ENCODE measurements at places on chromosomes 12 and 14.
A peak's percentile ranks its signal among the peaks of the same experiment; 100 is the strongest.

DNA sequence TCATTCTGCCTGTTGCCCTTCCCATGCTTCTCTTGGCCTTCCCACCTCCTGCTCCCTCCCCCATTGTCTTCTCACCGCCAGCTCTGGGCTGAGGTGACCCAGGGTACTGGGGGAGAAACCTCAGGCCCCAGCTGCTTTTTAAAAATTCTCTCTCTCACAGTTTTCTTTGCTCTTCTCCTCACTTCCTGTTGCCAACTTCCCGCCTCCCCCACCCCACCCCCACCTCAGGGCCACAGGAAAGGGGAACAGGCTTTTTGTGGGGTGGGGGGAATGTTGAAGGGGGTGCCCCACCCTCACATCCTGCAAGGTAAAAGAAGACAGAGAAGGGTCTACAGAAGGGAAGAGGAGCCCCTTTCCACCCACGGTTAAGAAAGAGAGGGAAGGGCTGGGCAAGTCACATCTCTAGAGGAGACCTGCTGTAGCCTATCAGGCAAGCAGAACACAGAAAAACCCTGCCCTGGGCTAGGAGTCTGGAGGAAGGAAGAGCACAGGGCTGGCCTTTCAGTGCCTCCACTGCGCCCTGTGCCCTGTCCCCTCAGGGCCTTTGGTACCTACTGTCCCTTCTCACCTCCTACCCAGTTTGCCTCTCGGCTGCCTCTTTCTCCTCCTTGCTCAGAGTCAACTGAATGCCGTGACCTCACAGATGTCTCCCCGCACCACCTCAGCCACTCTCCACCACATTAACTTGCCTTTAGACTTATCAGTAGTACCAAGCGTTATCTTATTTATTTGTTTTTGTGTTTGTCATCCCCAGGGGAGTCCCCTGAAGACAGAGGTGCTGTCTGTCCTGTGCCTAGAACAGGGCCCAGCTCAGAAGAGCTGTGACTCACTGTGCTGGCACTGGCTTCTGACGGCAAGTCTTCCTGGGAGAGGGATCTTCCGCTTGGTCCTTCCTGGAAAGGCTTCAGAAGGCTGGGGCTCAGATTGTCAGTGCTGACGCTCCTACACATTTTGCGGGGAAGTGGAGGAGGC, 1.7 kb downstream of the ARHGAP9 start:
- DNase-seq = no peak

DNA sequence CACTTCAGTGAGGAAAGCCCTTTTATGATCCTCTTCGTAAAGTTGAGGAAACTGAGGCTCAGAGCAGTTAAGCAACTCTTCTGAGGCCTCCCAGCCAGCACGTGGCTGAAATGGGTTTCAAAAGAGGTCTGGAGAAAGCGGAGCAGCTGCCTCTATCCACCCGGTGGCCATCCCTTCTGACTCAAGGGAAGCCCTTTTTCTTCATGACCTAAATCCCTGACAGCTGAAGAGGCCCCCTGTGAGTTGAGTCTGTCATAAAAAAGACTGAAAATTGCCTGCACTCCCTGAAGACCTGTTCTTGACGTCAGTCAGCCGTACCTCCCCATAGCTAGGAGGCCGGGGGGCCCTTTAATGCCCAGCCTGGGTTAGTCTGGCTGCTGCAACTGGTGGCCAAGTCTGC, 10.7 kb downstream of the CMKLR1 start:
- no peak for DNase-seq

GRCh38 chr12:115470526-115470925, 786.6 kb upstream of the TBX3 start:
- DNase-seq = no peak

DNA sequence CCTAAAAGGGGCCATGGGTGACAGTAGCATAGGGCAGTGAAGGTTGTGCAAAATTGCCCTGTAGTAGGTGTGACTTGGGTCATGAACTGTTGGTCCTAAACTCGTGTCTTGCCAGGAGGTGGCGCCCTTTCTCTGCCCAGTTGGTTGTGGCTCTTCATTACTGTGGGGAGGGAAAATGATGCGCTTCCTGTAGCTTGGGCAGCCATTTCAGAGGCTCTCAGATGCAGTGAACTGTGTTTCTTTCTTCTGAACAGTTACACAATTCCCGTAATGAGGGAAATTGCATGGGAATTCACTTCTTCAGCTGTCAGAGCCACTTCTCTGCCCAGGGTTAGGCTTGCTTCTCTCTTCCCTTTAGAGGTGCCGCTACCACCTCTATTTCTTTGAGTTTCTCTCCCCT, 148.1 kb upstream of the NRXN3 start:
- DNase-seq = peak; percentile 40

DNA sequence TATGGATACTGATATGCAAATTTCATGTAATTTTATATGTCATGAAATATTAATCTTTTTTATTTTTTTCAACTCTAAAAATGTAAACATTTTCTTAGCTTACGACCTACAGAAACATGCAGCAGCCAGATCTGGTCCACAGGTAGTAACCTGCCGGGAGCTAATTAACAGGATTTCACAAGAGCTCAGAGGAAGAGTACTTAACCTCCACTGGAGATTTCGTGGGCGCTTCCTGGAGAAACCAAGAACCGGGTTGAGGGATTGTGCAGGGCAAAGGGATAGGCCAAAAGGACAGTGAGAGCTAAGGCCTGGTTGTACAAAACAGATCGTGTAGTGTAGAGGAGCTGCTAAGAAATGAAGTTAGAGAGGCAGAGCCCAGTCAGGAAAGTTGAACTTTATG, 315.7 kb downstream of the PAWR start:
- no peak for DNase-seq

DNA sequence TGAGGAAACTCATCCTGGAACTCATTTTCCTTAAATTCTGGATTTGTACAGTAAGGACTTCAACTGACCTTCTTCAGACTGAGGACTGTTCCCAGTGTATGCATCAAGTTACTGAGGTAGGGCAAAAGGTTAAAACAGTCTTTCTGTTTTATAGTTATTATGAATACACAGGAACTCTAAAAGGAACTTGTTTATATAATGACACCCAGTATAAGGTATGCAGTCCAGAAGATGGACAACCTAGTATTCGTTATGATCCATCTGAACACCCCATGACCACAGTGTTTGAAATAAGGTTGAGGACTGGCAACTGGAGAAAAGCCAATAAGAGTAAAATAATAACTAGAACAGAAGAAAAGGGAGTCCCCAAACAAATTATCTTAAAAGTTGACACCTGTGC, 779.9 kb upstream of the TMEM132C start:
- DNase-seq = no peak

DNA sequence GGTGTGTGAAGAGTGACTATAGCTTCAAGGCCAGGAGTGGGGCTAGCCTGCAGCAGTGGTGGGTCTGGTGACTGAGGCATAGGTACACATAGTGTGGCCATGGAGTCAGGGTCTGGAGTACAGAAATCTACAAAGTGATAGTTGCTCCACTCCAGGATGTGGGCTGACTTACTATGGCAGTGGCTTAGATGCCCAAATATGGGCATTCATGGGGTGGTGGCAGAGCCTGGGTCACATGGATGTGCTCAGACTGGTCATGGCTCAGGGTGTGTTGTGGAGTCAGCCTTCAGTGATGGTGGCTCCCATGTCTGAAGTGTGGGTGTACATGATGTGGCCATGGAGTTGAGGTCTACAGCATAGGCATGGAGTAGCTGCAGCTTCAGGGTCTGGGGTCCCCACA, 27.3 kb downstream of the CLEC6A start:
- DNase-seq = no peak

DNA sequence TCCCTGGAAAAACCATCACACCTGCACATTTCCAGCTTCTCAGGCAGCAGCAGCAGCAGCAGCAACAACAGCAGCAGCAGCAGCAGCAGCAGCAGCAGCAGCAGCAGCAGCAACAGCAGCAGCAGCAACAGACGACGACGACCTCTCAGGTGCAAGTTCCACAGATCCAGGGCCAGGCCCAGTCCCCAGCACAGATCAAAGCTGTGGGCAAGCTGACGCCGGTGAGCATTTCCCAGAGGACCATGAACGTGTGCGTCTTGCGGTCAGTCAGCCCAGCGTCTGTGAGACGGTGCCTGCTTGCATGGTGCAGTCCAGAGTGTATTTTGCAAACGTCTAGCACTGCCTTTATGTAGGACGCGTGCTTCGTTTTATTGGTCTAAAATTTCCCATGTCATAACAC, 81.6 kb downstream of the DDX51 start:
- DNase-seq = no peak

DNA sequence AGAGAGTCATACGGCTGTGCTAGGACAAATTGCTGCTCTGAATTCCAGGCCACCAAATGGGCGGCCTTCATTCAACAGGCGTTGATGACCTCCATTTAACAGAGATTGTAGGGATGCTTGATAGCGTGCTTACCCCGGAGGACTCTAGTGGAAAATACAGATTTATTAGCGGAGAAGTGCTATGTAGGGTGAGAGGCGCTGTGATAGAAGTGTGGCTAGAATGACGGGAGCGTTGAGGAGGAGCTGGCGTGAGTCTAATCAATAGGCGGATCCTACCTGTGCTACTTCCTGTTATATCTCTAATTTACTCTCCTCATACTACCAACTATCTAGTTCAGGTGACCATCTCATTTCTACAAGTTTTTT, 668 bp downstream of the MRPS35 start:
- no peak for DNase-seq

DNA sequence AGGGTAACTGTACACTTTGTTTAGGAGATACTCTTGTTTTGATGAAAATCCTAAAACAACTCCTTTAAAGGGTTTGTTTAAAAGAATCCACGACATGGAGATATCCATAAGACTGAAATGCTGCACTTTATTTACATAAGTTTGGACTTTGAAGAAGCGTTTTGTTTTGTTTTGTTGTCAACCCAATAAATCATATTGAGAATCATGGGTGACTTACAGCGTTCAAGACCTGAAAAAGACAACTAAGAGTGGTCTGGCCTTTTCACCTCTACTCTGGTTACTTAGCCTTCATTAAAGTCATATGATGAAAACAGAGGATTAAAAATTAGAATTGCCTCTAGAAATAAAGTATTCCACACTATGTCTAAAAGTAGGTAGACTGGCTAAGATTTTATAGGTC, 234.8 kb downstream of the ADAMTS20 start:
- DNase-seq = no peak

- DNase-seq = no peak
These were observed 26.3 kb downstream of the ZFP36L1 start for GRCh38 chr14:68766299-68767247.

DNA sequence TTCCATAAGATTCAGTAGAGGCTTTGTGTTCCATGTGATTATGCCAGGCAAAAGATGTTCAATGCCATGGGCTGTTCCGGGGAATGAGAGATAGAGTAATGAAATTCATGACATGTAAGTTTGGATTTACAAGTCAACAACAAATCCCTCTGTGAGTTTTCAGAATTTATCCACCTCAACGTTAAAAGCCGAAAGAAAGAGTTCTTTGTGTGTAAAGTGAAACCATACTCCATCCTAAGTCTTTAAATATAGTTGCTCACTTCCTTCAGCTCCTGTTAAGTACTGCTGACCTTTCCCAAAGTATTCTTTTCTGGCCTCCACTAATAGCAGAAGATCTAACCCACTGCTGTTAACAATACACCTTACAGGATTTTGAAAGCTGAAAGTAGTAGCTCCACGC, 190.0 kb downstream of the TMX1 start:
- DNase-seq = no peak

- peak; percentile 42 for DNase-seq
These were observed 89.2 kb upstream of the TMEM260 start for GRCh38 chr14:56490379-56490778.

- DNase-seq = no peak
These were observed 456 bp upstream of the TMPO start for GRCh38 chr12:98514982-98515286.

DNA sequence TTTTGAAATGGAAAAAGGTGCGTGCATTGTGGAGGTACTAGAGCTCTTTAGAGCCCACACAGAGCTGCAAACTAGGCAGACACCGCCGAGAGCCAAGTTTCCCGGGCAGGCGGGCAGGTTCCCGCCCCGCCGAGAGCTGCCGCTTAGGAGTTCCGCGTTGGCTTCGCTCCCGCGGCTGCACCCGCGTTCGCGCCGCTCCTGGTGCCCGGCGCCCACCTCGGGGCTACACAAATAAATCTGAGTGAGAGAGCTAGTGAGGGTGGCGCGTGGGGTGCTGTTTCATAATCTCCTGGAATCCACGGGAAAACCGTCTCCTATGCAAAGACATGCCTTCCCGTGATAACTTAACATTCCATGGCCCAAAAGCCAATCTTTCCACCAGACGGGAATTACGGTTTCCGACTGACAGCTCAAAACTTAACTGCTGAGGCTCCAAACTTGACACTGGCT, 645 bp downstream of the KITLG start:
- DNase-seq = no peak

GRCh38 chr12:117967043-117967442, 1.7 kb downstream of the KSR2 start:
- no peak for DNase-seq

GRCh38 chr12:29782285-29782870, 1.4 kb downstream of the TMTC1 start:
- no peak for DNase-seq

- DNase-seq = no peak
These were observed 243.0 kb downstream of the TTC8 start for GRCh38 chr14:89067293-89067972.

DNA sequence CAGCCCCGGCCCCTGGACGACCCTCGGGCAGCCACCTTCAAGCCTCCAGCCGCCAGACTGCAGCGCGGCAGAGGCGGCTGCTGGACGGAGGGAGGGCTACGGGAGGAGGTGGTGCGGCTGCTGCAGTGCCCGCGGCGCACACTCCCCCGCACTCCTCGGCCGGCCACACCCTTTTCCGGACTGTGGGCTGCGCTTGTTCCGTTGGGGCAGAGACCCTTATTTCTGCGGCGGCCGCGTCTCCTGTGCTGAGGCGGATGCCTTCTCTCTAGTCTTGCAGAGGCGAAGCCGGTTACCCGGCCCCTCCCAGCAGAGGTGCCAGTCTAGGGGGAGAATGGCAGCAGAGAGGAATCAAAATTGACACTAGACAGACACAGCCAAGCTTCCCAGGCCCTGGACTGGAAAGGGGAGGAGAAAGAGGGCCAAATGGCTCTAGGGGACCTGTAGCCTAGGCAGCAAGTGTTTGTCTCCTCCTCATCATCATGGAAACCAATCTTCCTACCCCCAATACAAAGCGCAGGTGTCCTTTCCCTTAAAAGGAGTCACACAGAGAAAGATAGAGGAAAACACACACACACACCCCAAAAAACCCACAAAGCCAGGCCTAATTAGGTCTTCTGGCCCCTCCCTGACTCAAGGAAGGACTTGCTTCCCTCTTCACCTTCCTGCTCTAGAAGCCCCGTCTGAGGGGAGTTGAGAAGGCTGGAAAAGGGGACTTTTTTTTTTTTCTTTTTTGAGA, 1.3 kb downstream of the ESYT1 start:
- no peak for DNase-seq

DNA sequence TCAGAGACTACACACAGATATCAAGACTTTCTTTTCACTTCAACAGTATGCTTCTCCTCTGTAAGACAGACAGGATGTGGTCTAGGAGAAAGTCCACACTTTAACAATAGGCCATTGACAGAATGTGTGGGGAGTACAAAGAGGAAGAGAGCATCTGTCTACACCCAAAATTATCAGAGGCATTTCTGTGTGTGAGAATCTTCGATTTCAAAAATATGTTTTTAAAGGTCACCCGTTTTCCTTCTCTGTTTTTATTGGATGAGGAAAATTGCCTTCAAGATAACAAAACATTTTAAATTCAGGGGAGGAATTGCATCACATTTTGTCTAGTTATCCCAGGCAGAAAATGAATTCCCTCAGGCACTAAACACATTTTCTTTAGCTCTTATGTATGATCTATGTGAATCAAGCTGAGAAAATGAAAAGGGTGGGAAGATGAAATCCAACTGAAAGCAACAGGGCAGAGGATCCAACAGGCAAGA, 16.4 kb downstream of the NAV3 start:
- DNase-seq = no peak
